ENCODE measurements at places on chromosomes 1 and 21. TPM values are rescaled to one million over a fixed set of nuclear protein-coding genes. Genes with fewer than 3 reads are reported as not detected.

AMPD1 gene
- total RNA-seq, result not detected

PLCH2 gene
- 9.8 TPM for total RNA-seq

PLEKHN1 gene
- 1.7 TPM for total RNA-seq

UHMK1 gene
- total RNA-seq, result 53.1 TPM

RCSD1 gene
- total RNA-seq, result 143 TPM

PRAMEF10 gene
- total RNA-seq, result not detected

CLCA1 gene
- total RNA-seq, result not detected

MYBPH gene
- total RNA-seq, result not detected

OLIG2 gene
- not detected for total RNA-seq

NUP210L gene
- total RNA-seq, result 0.08 TPM

TMCO4 gene
- total RNA-seq, result 14.4 TPM

CBS gene
- total RNA-seq, result 55.2 TPM

TESK2 gene
- total RNA-seq, result 3.3 TPM

LEFTY2 gene
- total RNA-seq, result not detected

TRAF3IP3 gene
- 319 TPM for total RNA-seq

Measured in activated CD8-positive, alpha-beta T cell treated with anti-CD3 and anti-CD28 coated beads, Interleukin-2, amount 10 ng/mL, durations not matched to agents 7 days and 5 days (primary cell).